ENCODE measurements at places on chromosomes 12 and 14. TPM values are rescaled to one million over a fixed set of nuclear protein-coding genes. Genes with fewer than 3 reads are reported as not detected.

Gene BICD1
- 17.7 TPM for total RNA-seq

Gene CPNE6
- not detected for total RNA-seq

Gene SCAF11
- 138 TPM for total RNA-seq

Gene CLEC7A
- total RNA-seq: under 0.01 TPM

Gene ADCY4
- 17.7 TPM for total RNA-seq

Gene SLC38A4
- total RNA-seq: 1.2 TPM

Gene TRIAP1
- 19.9 TPM for total RNA-seq

Gene ABCC9
- 28.3 TPM for total RNA-seq

Gene TXNDC16
- 11.5 TPM for total RNA-seq

Gene DBX2
- total RNA-seq: not detected

Gene PPP1R1A
- 0.36 TPM for total RNA-seq

Gene TAS2R46
- total RNA-seq: 3.5 TPM

DNA sequence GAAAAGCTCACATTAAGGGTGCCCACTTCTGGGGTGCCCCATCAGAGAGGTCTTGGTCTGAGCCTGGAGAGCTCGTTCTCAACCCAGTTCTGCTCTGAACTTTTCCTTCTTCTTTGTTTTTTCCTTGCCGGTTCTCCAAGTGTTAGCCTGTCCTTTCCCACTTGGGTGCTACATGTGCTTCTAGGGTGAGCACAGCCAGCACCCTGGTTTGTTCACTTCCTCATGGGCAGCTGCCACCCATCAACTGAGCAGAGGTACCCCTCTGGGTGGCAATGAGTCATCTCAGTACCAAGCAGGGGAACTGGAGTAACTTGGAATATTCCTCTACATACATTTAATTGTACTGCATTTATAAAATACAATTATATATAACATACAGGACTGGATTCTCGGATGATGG, 3.9 kb upstream of the SYNE3 start:
- peaks cover 72% of the 10 kb centered on the region for H3K4me1 ChIP-seq
- H3K36me3 ChIP-seq: no peaks in the 10 kb centered on the region
- H3K27ac ChIP-seq: peak overlapping the region; percentile 71
- H3K27me3 ChIP-seq: no peaks in the 10 kb centered on the region

DNA sequence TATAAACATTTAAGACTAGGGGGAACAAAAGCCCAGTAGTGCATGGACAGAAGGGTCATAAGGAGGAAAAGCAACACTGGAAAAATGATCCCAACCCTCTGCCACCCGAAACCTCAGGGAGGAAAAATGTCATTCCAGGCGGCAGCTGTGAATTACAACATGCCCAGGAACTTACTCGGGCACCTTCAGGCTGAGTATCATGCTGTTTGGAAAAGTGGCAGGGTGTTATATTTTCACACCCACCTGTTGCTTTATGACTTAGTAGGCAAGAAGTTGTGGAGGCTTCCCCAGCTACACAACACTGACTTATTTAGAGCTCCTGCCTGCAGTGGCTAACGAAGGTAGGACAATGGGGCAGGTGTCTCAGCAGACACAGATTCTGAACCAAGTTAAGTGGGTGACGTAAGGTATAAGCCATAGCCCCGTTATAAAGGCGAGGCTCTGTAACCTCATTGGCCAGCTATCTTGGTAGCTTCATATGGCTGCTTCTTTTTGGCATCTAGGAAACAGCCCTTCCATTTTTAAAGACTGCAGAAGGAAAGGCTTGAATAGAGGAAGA, 96.1 kb upstream of the IFNG-AS1 start:
- H3K27ac ChIP-seq: no peak overlapping the region
- H3K36me3 ChIP-seq: no peaks in the 10 kb centered on the region
- no peaks in the 10 kb centered on the region for H3K4me1 ChIP-seq

GRCh38 chr14:90559811-90560492, 163.1 kb downstream of the CALM1 start:
- no peak for DNase-seq
- no peak overlapping the region for H3K4me3 ChIP-seq
- no peaks in the 10 kb centered on the region for H3K27me3 ChIP-seq

- H3K36me3 ChIP-seq: no peaks in the 10 kb centered on the region
- DNase-seq: peak; percentile 64
- peaks cover 18% of the 10 kb centered on the region for H3K4me1 ChIP-seq
- no peak overlapping the region for H3K4me3 ChIP-seq
Observed at GRCh38 chr12:2415568-2415944, 362.8 kb downstream of the CACNA1C start.

DNA sequence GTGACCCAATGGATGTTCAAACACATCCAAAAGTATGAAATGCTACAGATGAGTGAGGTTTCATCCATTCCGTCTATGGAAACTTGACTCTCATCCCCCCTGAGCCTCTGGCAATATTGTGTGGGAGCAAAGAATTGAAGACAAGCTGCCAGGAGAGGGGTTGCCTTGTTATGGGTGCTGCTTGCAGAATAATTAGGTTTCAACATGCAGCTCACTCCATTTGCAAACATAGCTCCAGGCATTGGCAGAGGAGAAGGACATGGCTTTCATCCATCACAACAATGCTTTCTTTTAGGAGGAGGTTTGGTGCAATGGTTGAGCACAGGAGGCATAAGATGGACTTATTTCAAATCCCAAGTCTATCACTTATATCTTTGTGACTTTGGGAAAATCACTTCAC, 220.7 kb upstream of the SRRM4 start:
- H3K4me3 ChIP-seq: no peak overlapping the region
- H3K36me3 ChIP-seq: no peaks in the 10 kb centered on the region
- no peak for DNase-seq
- no peak overlapping the region for H3K27ac ChIP-seq

- H3K27me3 ChIP-seq: no peaks in the 10 kb centered on the region
- no peaks in the 10 kb centered on the region for H3K36me3 ChIP-seq
- H3K4me3 ChIP-seq: no peak overlapping the region
- no peak overlapping the region for H3K27ac ChIP-seq
Observed at GRCh38 chr14:90615517-90616060, 200.6 kb downstream of the TTC7B start.

- peaks cover 28% of the 10 kb centered on the region for H3K4me1 ChIP-seq
- H3K27me3 ChIP-seq: no peaks in the 10 kb centered on the region
- no peak for DNase-seq
- no peaks in the 10 kb centered on the region for H3K36me3 ChIP-seq
- H3K27ac ChIP-seq: no peak overlapping the region
- H3K4me3 ChIP-seq: no peak overlapping the region
Observed at GRCh38 chr12:10636611-10637010, 23.2 kb upstream of the MAGOHB start.

DNA sequence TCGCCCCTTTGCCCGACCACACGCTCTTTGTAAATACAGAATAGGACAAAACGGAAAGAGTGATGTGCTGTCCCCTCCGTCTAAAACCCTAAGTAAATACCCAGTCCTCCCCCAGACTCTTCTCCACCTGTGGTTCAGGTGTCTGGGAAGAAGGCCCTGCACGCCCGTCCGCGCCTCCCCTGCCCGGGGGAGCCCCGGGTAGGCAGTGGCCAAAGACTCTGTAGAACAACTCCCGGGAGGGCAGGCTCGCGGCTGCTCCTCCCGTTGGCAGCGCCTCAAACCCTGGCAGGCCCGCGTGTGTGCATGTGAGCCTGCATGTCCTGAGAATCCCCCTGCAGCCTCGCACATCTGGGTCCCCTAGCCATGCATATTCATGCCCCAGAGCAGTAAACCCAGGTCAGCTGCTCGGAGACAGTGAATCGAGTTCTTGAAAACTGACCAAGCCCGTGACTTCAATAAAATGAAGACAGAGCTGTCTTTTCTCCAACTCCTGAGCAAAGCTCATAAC, 165.8 kb downstream of the MON2 start:
- H3K4me3 ChIP-seq: peak overlapping the region; percentile 73
- DNase-seq: peak; percentile 78
- H3K27me3 ChIP-seq: no peaks in the 10 kb centered on the region

- H3K4me3 ChIP-seq: no peak overlapping the region
- no peak for DNase-seq
- no peak overlapping the region for H3K27ac ChIP-seq
Observed at GRCh38 chr12:59067083-59067482, 146.8 kb upstream of the LRIG3 start.

GRCh38 chr12:110906516-110906915, 13.9 kb downstream of the MYL2 start:
- H3K4me1 ChIP-seq: no peaks in the 10 kb centered on the region
- no peak overlapping the region for H3K4me3 ChIP-seq
- peaks cover 3% of the 10 kb centered on the region for H3K27me3 ChIP-seq
- no peaks in the 10 kb centered on the region for H3K36me3 ChIP-seq
- H3K27ac ChIP-seq: no peak overlapping the region

- H3K27ac ChIP-seq: no peak overlapping the region
- DNase-seq: no peak
- H3K4me3 ChIP-seq: no peak overlapping the region
- no peaks in the 10 kb centered on the region for H3K27me3 ChIP-seq
Observed at GRCh38 chr12:53571295-53571694, 54.9 kb downstream of the ATF7 start.

DNA sequence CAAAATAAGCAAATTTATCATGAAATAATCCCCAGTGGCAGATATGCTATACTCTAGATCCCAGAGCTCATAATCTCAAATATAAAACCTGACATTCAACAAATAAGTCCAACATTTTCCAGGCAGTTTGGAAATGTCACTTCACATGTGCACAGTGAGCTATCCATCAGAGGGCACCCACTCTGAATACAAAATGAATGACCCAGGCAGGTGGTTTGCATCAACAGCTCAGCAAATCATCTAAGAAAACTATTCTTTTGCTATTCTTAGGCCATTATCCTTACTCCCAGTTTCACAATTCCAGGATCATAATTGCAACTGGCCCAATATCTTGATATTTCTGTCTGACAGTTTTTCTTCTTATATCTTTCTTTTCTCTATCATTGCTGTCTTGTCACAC, 38.5 kb downstream of the TRIM9 start:
- no peaks in the 10 kb centered on the region for H3K36me3 ChIP-seq
- H3K4me3 ChIP-seq: no peak overlapping the region
- H3K27me3 ChIP-seq: peaks cover 3% of the 10 kb centered on the region
- H3K4me1 ChIP-seq: no peaks in the 10 kb centered on the region
- peak; percentile 58 for DNase-seq
- H3K27ac ChIP-seq: no peak overlapping the region

- H3K36me3 ChIP-seq: no peaks in the 10 kb centered on the region
- no peak overlapping the region for H3K4me3 ChIP-seq
- DNase-seq: no peak
- no peaks in the 10 kb centered on the region for H3K27me3 ChIP-seq
- no peaks in the 10 kb centered on the region for H3K4me1 ChIP-seq
- H3K27ac ChIP-seq: no peak overlapping the region
Observed at GRCh38 chr14:80768646-80769045, 172.9 kb downstream of the CEP128 start.

DNA sequence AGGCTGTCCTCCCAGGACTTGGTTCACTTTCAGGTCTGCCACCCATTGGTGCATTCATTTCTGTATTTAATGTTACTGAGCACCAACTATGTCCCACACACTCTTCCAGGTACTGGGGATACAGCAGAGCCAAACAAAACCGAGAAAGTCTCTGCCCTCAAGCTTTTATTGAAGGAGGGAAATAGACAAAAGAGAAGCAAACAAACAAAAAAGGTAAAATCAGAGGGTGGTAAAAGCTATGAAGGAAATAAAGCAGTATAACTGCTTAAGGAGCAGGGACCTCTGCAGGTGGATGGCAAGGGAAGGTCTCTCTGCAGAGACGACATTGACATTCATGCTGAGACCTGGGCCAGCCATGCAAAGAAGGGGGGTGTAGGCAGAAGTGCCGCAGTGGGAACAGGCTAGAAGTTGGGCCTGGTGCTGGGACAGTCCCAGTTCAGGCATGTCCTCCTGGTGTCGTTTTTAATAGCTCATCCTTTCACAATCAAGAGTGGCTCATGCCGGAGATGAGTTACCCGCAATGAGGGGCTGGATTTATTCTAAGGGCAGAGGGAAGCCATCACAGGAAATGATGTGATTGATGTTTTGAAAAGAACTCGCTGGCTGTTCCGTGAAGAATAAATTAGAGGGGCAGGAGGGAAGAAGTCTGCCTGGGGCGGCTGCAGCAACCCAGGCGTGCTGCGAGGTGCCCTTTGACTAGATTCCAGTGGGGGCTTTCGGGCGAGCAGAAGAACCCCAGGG, 72.8 kb downstream of the IRF2BPL start:
- H3K36me3 ChIP-seq: no peaks in the 10 kb centered on the region
- peak; percentile 93 for DNase-seq
- H3K27me3 ChIP-seq: no peaks in the 10 kb centered on the region
- H3K4me3 ChIP-seq: peak overlapping the region; percentile 64

- H3K4me3 ChIP-seq: no peak overlapping the region
- DNase-seq: no peak
- H3K27ac ChIP-seq: no peak overlapping the region
- no peaks in the 10 kb centered on the region for H3K27me3 ChIP-seq
Observed at GRCh38 chr12:28164644-28165275, 25.5 kb upstream of the CCDC91 start.

- DNase-seq: no peak
- no peak overlapping the region for H3K4me3 ChIP-seq
- H3K27me3 ChIP-seq: no peaks in the 10 kb centered on the region
- H3K4me1 ChIP-seq: no peaks in the 10 kb centered on the region
- H3K36me3 ChIP-seq: peaks cover 8% of the 10 kb centered on the region
Observed at GRCh38 chr12:45883187-45883586, 107.2 kb downstream of the SCAF11 start.

DNA sequence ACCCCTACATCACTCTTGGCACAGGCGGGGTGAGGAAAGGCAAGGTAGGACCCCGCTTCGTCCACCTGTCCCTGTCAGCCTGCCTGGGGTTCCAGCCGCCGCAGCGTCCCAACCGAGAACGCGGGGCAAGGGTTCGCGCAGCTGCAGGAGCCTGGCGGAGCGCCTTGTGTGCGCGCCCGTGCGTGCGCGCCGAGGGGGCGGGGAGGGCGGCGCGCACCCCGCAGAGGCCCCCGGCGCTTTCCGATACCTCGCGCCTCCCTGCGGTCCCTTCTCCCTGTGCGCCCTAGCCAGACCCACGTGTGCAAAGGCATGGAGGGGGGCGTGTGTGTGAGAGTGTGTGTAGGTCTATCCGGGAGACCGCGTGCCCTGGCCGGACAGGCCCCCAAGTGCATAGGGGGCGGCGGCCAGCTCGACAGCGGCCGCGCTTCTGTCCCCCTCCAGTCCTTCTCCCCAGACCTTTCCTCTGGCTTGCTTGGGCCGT, 122.4 kb downstream of the TSPAN9 start:
- H3K36me3 ChIP-seq: no peaks in the 10 kb centered on the region
- peaks cover 62% of the 10 kb centered on the region for H3K27me3 ChIP-seq
- peak overlapping the region; percentile 66 for H3K4me3 ChIP-seq
- H3K27ac ChIP-seq: no peak overlapping the region
- DNase-seq: peak; percentile 91

DNA sequence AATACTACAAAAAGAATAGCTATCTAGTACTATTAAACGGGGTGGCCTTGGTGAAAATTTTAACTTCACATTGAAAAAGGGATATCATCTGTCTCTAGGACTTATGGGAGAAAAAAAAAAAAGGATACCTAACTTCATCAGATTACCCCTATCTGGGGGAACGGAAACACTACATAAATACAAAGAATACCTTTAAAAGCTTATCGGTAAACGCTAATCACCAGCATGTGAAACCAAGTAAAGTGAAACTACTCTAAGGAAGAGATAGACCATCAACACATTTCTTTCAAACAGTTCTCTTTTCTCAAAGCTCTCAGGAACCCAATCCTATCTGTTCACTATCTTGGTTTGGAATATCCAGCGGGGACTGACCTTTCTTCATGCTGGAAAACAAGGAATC, 3.5 kb downstream of the KICS2 start:
- peaks cover 9% of the 10 kb centered on the region for H3K4me1 ChIP-seq
- peaks cover 5% of the 10 kb centered on the region for H3K36me3 ChIP-seq
- H3K4me3 ChIP-seq: no peak overlapping the region
- no peak for DNase-seq
- no peaks in the 10 kb centered on the region for H3K27me3 ChIP-seq

- no peaks in the 10 kb centered on the region for H3K36me3 ChIP-seq
- DNase-seq: no peak
- H3K27ac ChIP-seq: no peak overlapping the region
- H3K4me1 ChIP-seq: no peaks in the 10 kb centered on the region
Observed at GRCh38 chr14:36019126-36019525, 157.4 kb downstream of the PTCSC3 start.
